ENCODE measurements at places on chromosomes 13 and 19. TPM values are rescaled to one million over a fixed set of nuclear protein-coding genes. Genes with fewer than 3 reads are reported as not detected.

ZNF723 gene
- total RNA-seq = not detected

CYP4F2 gene
- total RNA-seq = 1.1 TPM

NLRP11 gene
- total RNA-seq = 0.86 TPM

SPACA4 gene
- total RNA-seq = not detected

ODAD3 gene
- 0.52 TPM for total RNA-seq

ALOX5AP gene
- not detected for total RNA-seq

PRSS57 gene
- not detected for total RNA-seq

GRIK5 gene
- 1.7 TPM for total RNA-seq

MEDAG gene
- not detected for total RNA-seq

CEACAM1 gene
- total RNA-seq = 1.2 TPM

Measured in HCT116 (cell line).